ENCODE measurements at places on chromosomes 3 and 15.

DNA sequence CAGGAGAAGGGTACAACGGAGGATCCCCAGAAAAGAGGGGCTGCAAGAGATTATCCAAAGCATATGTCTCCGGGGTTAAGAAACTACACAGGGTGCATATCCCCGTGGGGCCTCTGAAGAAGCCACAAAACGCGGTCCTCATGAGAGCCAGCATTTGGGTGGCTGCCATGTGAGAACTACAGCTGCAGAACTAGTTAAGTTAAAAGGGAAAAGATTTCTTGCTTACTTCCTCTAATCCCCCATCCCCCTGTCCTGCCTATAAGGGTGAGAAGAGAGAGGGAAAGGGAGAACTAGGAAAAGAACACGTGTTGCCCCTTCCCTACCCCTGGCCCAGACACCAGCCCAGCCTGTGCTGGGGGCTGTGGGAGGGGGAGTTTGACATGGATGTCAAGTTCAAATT, 70.4 kb upstream of the PCSK6 start:
- DNase-seq, result no peak

DNA sequence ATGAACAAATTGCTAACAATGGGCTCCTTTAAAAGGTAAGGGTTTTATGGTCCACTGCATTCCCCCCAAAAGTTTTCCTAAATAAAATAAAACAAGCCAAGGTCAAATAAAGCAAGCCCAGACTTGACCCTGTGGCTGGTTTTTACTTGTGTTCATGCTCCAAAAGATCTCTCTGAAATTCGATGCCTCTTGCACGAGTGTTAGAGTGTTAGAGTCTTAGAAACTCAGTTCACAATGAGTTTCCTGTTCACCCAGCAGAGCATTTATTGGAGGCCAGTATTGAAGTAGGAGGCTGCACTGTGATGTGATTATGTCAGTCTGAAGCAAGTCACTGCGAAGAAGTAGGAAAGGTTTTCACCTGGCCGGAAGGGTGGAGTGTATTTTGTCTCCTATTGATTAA, 59.9 kb upstream of the LRTM1 start:
- DNase-seq, result no peak

DNA sequence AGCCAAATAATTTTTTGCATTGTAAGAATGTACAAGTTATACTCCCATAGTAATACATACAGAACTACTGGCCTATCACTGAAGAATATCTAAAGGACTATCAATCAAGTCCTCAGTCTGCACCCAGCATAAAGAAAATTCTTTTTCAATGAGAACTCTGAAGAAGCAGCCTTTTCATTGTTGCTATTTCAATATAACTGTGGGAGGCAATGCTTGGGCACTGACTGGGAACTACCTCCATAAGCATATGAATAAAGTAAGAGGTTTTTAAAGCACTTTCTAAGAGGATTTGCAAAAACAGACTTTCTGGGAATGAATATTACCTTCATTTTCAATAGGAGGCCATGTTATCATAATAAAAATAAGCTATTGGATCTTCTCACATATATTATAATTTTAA, 24.6 kb upstream of the NECTIN3 start:
- peak; percentile 6 for DNase-seq

GRCh38 chr3:36482880-36483279, 102.6 kb downstream of the STAC start:
- no peak for DNase-seq

DNA sequence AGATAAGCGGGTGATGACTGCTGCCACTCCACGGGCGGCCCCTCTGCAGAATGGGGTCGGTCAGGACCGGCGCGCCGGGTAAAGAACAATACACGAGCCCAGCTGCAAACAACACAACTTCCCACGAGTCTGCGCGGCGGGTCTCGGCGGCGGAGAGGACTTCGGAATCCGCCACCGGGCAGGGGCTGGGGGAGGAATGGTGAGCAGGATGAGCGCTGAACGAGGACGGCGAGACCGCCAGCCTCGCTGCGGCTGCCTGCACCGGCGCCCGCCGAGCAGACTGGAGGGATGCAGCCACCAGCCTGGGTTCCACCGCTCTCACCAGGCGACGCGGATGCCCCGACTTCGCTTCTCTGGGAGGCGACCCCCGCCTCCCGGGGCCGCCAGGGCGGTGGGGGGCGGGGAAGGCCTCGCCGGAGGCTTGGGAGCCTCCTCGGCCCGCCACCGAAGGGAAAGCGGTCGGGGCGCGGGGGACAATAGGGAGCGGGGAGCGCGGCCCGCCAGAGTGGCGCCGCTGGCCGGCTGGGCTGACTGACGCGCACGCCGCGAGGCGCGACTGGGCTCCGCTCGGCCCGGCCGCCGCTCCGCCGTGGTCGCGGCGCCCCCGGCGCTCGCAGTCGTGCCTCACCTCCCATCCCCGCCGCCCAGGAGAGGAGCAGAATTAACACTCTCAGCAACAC, 515 bp downstream of the ADAM10 start:
- DNase-seq, result peak; percentile 71

DNA sequence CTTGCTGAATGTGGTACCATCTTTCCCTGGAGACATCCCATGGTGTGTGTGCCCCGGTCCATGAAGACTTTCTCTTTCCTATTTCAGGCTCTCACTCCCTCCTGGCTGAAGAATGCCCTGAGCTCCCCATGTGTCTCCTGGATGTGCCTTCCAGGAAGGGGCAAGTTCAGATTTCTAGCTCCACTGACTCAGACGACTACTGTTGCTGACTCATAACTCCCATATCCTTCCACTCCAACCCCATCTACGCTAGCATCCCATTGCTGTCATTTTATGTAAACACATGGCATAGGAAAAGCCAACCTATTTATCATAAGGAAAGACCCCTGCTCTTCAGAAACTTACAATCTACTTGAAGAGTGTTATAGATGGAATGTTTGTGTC, 95.0 kb downstream of the ADCY5 start:
- no peak for DNase-seq

DNA sequence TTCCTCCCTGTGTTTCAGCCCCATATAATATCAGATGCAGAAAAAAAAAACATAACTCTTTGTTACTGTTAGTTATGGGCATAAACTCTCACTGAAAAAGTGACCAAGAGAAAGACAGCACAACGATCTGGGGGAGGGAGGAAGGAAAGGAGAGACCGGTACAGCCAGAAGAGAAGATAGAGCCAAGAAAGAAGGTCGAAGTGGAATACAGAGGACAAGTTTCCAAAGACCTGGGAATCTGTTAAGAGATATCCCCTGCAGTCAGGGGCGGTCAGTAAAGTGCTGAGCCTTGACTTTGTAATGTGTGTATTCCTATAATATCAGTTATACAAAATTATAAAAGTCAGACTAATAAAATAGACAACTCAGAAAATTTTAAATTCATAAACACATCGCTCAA, 3.3 kb downstream of the ALDH1A2 start:
- no peak for DNase-seq

GRCh38 chr3:13123013-13123654, 49.9 kb upstream of the IQSEC1 start:
- DNase-seq, result no peak

GRCh38 chr3:160885791-160886286, 129.8 kb downstream of the PPM1L start:
- DNase-seq, result no peak

DNA sequence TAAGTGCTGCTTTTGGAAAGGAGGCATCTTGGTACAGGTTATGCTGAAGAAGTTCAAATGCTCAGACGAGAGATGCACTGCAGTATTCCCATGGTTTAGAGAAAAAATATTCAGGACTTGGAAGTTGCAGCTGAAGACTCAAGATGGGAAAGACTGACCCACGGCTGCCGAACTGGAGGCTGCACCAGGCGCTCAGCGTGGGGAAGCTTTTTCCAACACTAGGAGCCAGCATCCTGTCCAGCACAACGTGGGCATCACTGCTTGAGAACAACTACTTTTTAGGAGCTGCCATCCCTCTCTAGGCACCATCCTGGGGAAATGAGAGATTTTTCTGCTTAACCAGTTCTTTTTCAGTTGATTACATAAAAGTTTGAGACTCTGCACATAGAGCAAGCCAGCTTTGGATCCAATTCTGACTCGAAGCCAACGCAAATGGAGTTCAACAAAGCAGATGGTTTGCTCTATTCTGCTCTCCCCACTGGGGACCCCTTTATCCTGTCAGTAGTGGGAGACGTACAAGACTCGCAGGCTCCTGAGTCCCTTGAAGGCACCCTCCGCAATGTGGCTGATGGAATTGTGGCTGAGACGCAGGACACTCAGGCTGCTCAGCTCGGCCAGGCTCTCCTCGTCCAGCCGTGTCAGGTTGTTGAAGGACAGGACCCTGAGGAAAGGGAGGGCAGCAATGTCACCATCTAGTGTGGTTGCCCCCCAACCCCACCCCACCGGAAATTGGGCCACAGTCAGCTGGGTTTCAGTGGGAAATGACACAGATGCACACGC, 93.8 kb downstream of the LRIG1 start:
- DNase-seq, result peak; percentile 67

DNA sequence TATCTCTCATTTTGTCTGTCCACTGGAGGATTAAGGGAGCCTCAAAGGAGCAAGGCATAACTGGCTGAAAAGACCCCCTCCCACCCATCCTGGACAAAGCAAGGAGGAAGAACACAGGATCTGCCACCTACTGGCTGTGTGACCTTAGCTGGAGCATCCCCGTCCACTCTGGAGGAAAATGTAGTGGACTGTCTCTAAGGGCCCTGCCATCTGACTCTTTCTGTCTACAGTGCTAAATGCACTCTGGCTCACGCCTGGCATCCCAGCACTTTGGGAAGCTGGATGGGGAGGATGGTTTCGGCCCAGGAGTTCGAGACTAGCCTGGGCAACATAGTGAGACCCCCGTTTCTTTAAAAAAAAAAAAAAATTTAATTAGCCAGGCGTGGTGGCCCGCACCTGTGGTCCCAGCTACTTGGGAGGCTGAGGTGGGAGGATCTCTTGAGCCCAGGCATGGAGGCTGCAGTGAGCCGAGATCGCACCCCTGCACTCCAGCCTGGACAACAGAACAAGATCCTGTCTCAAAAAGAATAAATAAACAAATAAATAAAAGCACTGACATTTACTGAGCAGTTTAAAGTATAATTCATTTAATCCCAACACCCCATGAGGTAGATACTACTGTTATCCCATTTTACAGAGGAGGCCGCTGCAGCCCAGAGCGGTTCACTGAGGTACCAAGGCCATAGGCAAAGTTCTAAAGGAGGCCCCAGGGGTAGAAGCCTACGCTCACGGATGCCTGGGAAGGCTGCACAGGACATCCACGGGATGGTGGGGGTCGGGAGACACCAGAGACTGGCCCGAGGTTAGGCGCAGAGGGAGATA, 1.1 kb downstream of the TBC1D2B start:
- no peak for DNase-seq

DNA sequence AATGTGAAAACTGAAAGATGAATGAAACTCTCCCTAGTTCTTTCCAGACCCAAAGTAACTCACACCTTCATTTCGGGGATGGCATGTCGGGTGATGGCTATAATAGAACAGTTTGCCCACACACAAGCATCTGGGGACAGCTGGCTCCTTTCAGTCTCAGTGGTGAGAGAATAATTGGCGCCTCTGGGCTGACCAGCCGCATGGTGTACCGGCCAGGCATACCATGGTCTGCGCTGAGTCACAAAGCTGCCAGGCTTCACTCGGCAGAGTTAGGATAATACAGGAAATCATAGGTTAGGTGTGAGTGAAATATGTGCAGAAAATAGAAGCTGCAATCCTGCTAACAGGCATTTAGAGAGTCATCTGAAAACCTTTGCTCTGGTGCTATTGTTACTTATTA, 80.4 kb upstream of the IGF1R start:
- DNase-seq, result no peak

- DNase-seq, result no peak
Observed at GRCh38 chr3:41418961-41419691, 219.8 kb downstream of the CTNNB1 start.

- no peak for DNase-seq
Observed at GRCh38 chr3:156471431-156471830, 83.5 kb downstream of the SSR3 start.

DNA sequence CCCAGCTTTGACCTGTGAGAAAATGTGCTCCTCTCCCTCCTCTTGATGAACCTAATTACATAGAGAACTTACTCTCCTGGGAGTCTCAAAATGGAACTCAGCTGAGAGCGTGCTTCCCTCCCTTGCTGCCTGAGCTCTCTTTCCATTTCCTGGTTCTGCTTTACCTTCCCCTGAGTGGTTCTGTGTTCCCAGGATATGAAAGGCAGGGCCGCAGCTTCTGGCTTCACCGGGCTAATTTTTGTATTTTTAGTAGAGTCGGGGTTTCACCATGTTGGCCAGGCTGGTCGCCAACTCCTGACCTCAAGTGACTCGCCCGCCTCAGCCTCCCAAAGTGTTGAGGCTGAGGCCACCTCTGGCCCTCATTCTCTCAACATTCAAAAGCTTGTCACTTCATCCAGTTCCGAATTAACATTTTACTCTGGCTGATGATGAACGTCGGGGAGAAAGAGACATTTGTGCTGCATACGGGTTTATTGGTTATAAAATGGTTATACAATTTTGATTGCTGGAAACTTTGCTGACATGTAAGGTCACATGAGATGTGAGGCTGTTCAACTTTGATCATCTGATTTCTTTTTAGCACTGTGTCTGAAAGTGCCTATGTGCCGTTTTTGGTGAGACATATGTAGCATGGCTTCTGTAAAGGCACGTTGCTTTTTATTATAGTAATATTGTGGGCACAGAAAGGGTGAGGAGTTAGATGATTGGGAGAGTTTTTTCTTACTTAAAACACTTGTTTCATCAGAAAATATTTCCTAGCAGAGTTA, 6.6 kb downstream of the PLS1 start:
- no peak for DNase-seq

DNA sequence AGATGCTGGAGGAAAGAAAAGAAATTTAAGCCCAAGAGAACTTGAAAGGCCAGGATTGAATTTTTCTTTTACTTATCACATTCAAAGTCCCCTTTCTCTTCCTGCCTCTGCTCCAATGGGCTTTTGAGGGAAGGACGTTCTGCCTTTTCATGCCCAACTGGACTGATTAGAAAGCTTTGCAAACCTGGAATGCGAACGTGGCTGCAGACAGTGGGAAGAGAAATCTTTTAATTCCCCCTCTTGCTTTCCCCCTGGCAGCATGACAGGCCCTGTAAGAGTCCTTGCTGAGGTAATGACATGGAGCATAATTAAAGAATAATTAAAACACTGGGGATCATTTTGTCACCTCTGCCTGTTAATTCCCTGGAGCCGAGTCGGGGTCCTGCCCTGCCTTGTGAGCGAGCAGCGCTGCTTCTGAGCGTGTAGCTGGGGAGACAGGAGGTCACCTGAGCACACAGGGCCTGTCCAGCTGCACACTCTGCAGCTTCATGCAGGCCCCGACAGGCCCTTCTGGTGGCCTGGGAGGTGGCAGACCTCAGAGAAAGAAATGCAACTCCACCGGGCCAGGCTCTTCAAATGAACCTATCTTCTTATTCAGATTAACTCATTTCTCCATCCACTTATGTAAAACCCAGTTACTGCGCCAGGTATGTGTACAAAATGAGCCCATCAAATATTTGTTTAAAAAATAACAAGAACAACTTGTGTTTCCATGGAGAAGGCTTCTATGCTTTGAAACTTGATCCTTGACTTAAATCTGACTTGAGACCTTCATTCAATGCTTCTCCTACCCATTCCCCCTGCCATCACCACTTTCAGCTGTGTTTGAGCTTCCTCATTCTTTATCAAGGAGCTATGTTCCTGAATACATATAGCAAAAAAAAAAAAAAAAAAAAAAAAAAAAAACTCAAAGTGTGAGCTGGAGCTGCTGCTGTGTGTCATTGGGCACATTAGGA, 628.2 kb upstream of the CFAP20DC start:
- peak; percentile 29 for DNase-seq

GRCh38 chr15:35197306-35197705, 112.2 kb upstream of the NANOGP8 start:
- no peak for DNase-seq

- DNase-seq, result no peak
Observed at GRCh38 chr15:74549816-74550215, 8.8 kb downstream of the ARID3B start.

Measured in brain (organoid and tissue), 16 donors.